ENCODE measurements at places on chromosomes 11 and 22.
A peak's percentile ranks its signal among the peaks of the same experiment; 100 is the strongest.

DNA sequence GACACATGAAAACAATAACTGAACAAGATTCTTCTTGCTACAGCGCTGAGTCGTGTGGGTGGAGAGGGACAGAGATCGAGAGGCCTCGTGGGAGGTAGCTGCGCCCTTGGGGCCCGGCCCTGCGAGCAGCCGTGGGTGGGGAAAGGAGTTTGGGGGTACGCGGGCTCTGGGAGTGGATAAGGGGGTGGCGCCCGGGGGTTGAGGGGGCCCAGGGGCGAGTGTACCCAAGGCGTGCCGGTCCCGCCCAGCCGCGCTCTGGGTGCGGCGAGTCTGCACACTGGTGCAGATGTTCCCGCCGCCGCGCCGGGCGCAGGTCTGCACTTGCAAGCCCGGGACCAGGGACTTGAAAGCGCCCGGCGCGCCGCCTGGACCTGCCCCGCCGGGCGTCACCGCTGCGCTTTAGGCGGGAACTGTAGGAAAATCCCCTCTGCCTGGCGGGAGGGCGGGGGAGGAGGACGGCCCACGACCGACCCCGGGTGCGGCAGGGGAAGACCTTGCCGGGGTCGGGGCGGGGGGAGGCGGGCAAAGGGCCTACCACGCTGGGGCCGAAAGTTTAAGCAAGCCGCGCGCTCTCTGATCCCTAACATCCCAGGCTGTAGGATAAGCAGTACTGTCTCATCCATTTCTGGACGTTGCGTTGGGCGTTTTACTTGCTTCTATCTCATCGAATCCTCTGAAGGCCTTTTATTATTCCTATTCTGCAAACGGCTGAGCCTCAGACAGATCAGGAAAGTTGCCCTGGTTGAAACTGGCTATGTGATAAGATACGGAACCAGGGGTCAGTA lies 1.4 kb upstream of the KREMEN1 start:
- peak; percentile 31 for DNase-seq

- DNase-seq, result no peak
Measured at GRCh38 chr11:67409781-67410368, 5.6 kb upstream of the CARNS1 start.

- DNase-seq, result no peak
Measured at GRCh38 chr11:1770528-1770927, 6.8 kb upstream of the CTSD start.

- DNase-seq, result no peak
Measured at GRCh38 chr22:25346859-25347751, 127.7 kb downstream of the CRYBB2 start.

- no peak for DNase-seq
Measured at GRCh38 chr11:22342211-22343031, 4.2 kb downstream of the SLC17A6 start.
